ENCODE measurements at places on chromosomes 12 and 14.

DNA sequence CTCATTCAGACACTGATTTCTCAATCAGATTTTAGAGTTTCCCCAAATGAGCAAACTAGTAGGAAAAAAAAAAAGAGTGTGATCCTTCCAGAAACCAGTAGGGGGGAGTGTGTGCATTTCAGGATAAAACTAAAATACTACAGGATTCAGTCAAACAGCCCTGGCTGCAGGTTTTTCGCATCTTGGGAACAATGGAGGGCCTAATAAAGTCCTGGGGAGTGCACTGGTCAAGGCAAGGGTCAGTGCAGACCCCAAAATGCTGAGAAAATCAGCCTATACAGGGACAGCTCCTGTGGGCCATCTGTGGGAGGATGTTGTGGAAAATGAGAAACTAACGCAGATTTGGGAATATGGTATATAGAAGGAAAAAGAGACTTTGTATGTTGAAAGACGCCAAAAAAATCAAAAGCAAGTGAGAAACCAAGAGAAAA is 22.2 kb upstream of the ABCD4 start:
- peak; percentile 23 for DNase-seq

DNA sequence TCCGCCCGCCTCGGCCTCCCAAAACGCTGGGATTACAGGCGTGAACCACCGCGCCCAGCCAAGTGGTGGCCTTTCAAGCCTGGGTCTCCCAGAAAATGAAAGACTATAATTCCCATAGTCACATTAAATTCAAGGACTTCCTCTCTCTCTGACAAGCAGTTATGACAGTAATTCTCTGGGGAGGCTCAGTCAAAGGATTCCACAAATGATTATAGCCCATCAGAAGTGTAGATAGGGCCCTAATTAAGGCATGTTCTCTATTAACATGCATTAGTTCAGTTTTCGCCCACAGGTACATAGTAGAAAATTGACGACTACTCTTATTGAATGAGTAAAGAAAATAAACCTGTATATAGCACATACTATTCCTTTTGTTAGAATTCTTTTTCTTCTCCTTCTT is 16.4 kb downstream of the PRMT8 start:
- no peak for DNase-seq

DNA sequence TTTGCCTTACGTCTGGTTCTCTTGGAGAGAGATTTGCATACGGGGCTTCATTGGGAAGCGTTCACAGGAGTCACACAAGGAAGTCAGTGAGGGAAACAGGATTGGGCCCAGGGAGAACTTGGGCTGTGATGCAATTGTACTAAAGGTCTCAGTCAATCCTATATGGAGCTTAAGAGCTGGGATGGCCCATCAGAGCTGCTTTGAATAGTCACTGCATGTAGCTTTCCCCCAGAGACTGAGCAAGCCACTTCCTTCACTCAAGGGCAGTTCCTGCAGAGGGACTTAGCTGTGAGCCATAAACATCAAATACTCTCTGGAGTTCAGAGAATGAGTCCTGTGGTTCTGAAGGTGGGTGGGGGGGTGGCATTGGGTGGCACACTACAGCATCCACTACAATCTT is 605.4 kb downstream of the MED13L start:
- no peak for DNase-seq

- DNase-seq, result peak; percentile 8
Measured at GRCh38 chr12:60421741-60422140, 825.9 kb downstream of the SLC16A7 start.

DNA sequence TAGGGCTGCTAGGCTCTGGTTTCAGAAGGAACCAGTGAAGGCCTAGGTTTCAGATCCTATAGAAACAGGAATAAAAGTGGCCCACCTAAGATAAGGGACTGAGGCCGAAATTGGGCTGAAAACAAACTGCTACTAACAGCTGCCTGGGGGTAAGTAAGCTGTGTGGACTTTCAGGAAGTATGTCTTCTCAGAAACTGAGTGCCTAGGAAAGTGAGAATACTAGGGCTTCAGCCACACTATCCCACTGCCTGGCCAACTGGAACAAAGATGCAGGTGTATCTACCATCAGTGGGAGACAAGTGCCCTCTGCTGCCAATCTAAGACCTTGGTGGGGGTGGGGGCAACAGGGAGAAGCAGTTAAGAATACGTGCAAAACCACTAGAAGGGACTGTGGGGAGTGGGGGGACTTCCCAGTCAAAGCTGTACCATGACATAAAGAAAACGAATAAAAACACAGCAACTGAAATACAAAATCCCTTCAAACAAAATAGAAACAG is 82.5 kb downstream of the MED13L start:
- DNase-seq, result no peak
